Small intestine (tissue), 16 donors: ENCODE measurements at places on chromosomes 4 and X. TPM values are rescaled to one million over a fixed set of nuclear protein-coding genes. Genes with fewer than 3 reads are reported as not detected.

TKTL2 gene
- 0.01 TPM for polyA plus RNA-seq

GRCh38 chrX:40299641-40300046 lies 201.9 kb upstream of the BCOR start:
- peak; percentile 3 for DNase-seq
- H3K4me3 ChIP-seq: no peak overlapping the region
- no peak overlapping the region for H3K27ac ChIP-seq

- H3K4me1 ChIP-seq: no peaks in the 10 kb centered on the region
- no peaks in the 10 kb centered on the region for H3K36me3 ChIP-seq
- no peak overlapping the region for H3K27ac ChIP-seq
- no peak overlapping the region for H3K4me3 ChIP-seq
- peak; percentile 15 for DNase-seq
- peaks cover 36% of the 10 kb centered on the region for H3K27me3 ChIP-seq
These were observed 21.8 kb upstream of the JAKMIP1 start for GRCh38 chr4:6221851-6222760.

DNA sequence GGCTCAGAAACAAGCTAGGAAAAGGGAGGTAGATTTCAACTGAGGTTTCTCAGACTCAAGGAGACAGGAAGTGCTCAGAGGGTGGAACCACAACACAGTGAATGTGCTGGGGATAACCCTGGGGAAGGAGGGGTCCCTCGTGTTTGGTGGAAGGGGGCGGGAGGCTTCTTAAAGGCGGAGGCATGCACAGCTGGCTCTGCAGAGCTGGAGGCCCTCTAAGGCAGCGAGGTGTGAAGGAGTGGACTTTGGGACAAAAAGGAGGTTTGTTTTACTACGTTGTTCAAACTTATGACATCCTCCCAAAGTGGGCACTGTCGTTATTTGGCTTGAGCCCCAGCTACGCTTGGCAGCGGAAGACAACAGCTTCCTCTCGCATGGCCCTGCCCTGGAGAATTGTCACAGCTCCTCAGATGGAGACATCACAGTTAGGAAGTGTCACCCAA lies 21.7 kb upstream of the MTM1 start:
- H3K27me3 ChIP-seq: no peaks in the 10 kb centered on the region
- H3K27ac ChIP-seq: peak overlapping the region; percentile 69
- peaks cover 9% of the 10 kb centered on the region for H3K4me1 ChIP-seq
- no peaks in the 10 kb centered on the region for H3K36me3 ChIP-seq
- DNase-seq: no peak

DNA sequence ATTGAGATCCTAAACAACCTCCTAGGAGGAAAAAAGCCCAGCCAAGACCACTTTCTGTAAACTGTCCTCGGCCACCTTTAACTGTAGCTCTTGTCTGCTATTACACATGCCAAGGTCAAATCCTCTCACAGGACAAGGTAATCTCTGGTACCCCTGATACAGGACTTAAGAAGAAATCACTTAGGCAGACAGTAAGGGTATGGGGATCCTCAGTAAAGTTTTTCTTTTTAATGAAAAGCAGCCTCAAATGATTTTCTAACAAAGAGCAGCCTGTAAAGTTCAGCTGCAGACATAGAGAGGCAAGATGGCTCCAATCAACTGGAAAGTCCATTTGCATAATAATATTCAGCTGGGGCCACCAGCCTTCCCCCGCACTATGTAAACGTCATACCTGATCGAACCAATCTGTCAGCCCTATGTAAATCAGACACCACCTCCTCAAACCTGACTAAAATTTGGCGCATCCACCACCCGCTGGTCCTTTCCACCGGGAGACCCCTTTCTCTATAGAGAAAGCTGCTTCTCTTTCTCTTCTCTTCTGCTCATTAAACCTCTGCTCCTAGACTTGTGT lies 14.6 kb upstream of the MPP1 start:
- DNase-seq: no peak
- no peak overlapping the region for H3K27ac ChIP-seq
